Muscle of back (tissue), 13 donors: ENCODE measurements at places on chromosomes 6 and 20. TPM values are rescaled to one million over a fixed set of nuclear protein-coding genes. Genes with fewer than 3 reads are reported as not detected.

GRCh38 chr6:137235686-137236085 is 16.5 kb upstream of the IFNGR1 start:
- DNase-seq: no peak

- no peak for DNase-seq
These were observed 61.4 kb upstream of the APCDD1L start for GRCh38 chr20:58576603-58576970.

GRCh38 chr20:22382742-22383141 is 201.6 kb downstream of the FOXA2 start:
- DNase-seq: no peak

DNA sequence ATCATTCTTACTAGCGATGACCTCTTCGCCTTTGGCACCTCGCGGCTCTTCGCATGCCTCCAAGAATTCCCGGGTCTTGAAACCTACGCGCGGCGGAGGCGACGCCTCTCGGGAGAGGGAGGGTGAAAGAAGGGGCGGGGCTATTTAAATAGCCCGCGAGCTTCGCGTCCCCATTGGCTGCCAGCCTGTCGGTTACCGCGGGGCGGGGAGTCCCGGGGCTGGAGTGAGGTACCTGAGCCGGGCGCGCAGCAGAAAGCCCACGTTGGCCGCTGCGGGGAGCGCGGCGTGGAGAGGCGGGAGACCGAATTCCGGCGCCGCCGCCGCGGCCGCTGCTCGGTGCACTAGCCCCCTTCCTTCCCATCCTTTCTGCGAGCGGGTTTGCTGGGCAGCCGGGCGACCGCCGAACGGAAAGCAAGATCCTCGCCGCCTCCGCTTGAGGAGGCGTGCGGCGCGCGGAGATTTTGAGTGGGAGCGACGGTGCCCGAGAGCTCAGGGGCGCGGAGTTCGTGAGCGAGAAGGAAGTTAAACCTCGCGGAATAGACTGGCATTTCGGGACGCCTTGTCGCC is at the start of gene BMP6:
TSS of gene BMP6 (plus strand) at position 251 of the 567 bp plus-strand sequence. CDS start 857 bp downstream, outside the sequence.
- DNase-seq: peak; percentile 85

DNA sequence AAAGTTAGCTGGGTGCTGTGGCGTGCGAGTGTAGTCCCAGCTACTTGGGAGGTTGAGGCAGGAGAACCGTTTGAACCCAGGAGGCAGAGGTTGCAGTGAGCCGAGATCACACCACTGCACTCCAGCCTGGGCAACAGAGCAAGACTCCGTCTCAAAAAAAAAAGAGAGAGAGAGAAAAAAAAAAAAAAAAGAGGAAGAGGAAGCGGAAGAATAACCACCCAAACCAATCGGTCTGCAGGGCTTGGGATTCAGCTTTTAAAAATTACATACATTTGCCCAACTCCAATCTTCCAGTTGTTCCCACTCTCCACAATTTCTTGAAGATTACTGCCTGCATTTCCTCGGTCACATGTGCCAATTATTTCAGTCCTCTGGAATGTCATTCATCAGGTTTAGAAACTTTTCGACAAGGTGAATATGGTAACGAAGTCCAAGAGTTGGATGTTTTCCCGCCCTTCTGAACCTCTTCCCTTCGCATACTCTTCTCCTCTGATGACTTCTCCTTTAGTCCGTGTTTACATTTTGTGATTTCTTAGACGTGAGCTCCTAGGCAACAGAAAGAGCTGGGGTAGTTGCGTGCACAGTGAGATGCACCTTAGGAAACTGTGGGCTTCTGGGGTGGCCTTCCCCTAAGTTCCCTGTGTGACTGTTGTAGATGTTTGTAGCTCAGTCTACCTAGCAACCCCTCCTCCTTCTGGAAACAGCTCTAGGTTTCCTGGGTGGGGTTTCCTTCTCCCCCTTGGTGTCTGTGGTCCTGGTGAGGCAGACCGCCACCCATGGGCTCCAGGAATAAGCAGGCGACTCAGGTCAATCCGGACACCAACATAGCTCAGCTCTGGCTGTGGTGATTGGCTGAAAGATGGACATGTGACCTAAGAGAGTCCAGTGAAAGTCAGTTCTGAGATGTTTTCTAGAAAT is 63.0 kb upstream of the NCOA3 start:
- DNase-seq: no peak

DNA sequence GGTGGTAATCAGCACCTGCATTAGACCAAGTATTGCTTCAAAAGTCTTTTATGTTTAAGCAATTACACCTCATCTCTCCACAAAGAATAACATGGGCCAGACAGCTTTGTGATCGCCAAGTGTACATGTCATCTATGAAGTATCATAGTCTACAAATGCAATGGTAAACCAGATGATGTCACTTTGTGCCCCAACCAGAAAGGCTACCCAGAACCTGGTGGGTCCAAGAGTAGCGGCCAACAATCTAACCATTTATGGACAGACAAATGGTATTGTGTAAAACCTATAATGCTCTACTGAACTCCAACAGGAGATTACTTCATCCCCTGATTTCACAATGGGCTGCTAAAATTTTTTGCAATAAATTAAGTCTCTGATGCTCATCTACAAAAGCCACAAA is 295.9 kb downstream of the GMDS start:
- no peak for DNase-seq

DNA sequence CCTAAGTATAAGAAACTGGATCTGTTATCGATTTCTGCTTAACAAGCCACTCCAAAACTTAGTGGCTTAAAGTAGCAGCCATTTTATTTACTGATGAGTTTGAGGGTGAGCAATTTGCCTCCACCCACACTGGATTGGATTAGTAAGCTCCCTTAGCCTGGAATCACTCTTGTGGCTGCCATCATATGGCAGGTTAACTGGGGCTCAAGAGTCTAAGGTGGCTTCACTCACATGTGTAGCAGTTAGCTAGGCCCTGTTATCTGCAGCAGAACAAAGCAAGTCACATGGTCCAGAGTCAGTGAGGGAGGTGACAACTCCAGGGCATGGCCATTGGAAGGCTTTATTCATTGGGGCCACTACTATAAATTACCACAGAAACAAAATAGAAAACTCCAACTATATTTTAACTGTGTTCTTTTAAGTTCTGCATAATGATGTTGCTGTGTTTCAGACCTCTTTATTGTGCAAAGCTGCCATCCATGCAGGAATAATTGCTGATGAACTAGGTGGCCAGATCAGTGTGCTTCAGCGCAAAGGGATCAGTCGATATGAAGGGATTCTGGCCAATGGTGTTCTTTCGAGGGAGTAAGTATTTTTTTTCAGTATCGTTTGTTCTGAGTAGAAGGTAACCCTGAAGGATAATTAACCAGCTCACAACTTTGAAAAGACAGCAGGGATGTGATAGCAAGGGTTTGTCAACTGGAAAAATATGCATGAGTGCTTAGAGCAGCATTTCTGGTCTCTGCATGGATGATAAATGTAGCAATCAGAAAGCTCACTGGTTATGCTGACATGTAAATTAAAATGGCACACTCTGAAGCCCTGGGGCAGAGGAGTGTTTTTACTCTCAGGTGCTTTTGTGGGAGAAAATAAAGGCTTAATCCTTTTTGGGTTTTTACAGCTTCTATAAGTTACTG is 49.6 kb downstream of the DCBLD1 start:
- no peak for DNase-seq

- no peak for DNase-seq
These were observed 137.8 kb downstream of the PREX1 start for GRCh38 chr20:48689874-48690571.

ZNF311 gene
- 1.7 TPM for polyA plus RNA-seq

GRCh38 chr6:112622036-112622435 is 274.9 kb downstream of the RFPL4B start:
- DNase-seq: no peak

- DNase-seq: no peak
These were observed 55.0 kb upstream of the TCF21 start for GRCh38 chr6:133833949-133834359.
